Activated CD4-positive, alpha-beta T cell treated with anti-CD3 and anti-CD28 coated beads, Interleukin-2, Interleukin-6, amounts not matched to agents 100 ng/mL and 50 ng/mL, durations not matched to agents 16 hours and 8 hours (primary cell): ENCODE measurements at places on chromosomes 12 and 14.

GRCh38 chr14:20515846-20516245 is 10.5 kb downstream of the RNASE10 start:
- DNase-seq = no peak

DNA sequence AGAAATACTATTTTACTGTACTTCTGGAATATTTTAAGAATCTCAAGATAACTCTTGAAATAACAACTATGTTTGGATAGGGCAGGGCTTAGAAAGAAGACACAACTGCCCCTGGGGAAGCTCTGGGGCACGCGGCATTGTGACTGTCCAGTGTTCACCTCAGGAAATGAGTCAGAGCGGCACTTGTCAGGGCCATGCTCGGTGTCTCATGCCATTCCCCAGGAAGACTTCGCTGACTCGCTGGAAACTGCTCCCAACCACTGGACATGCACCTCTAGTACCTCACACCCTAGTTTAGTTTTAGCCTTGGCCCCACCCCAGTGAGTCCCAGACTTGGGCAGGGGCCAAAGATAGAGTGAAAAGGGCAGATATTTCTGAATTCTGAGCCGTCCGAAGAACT is 192.0 kb downstream of the TTC7B start:
- DNase-seq = no peak

- no peak for DNase-seq
Measured at GRCh38 chr12:3913278-3913677, 40.1 kb upstream of the PARP11 start.

GRCh38 chr14:89787525-89787924 is 167.0 kb downstream of the EFCAB11 start:
- no peak for DNase-seq

GRCh38 chr14:90566481-90566880 is 169.7 kb downstream of the CALM1 start:
- DNase-seq = no peak

DNA sequence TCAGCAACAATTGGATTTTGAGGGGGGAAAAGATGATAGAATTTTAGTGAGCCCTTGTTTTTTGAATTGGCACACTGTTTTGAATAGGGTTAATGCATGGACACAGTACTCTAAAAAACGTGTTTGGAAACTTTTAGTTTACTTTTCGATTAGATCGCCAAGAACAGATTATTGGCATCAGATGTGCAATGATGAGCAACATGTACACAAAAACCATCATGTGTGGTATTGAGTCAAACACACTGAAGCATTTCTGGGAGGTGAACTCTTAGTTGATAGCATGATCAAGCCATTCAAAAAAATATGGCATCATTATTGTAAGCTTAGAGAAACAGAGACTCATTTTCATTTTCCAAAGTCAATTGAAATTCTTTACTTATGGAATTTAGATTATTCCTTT is 329.2 kb downstream of the ADAMTS20 start:
- no peak for DNase-seq

- no peak for DNase-seq
Measured at GRCh38 chr14:94049625-94050023, 23.5 kb downstream of the OTUB2 start.

- no peak for DNase-seq
Measured at GRCh38 chr12:13374793-13375192, 178.3 kb downstream of the EMP1 start.

- DNase-seq = no peak
Measured at GRCh38 chr14:75702616-75703261, 41.7 kb downstream of the TTLL5 start.

DNA sequence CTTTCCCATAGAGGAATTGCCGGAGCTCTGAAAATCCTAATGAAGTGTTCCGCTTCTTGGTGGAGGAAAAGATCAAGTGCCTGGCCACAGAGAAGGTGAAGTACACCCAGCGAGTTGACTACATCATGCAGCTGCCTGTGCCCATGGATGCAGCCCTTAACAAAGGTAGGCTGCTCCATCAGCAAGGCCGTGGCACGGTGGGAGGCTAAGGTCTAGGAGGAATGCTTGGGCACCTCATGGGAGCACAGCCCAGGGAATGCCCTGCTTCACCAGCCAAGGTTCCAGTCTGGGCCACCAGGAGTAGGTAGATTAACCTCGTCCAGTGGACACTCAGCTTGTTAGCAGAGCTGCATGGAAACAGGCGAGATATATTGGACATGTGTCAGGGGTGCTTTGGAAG is 6.4 kb upstream of the TPI1 start:
- no peak for DNase-seq

- peak; percentile 20 for DNase-seq
Measured at GRCh38 chr14:77761205-77761931, 412 bp upstream of the SNW1 start.

DNA sequence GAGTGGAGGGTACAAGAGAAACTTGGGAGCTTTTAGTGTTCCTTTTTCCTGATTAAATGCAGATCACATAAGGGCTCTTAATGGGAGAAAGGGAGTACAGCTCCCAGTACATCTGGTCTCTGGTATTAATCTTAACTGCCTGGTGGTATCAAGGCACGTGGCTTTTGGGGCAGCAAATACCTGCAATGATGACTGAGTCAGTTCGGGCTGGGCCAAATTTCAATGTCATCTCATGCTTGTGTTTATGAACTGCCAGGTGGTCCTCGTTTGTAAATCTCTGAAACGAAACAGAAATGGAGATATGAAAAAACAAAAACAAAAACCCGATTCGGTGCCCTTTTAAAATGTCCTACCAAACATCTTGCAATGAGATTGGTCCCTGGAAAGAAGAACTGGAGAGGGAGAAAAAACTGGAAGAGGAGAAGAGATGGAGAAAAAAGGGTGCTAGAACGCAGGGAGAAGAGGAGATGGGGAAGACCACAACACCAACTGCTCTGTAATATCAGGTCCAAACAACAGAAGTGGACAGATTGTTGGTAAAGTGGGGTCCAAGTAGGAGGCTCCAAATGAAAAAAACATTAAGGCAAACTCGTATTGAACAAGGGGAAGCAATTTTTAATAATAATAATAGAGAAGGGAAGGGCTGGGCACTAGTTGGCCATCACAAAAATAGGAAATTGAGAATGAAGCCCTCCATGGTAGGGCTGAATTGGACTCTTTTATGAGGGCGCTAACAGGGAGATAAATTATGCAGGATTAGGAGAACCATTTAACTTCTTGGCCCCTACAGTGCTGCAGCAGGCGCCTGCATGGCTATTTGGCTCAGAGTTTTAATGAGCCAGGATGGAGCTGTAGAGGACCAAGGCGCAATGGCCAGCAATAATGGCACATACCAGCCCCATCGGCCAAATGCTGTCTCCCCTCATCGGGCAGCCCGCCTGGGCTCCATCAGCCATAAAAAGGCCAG is 45.4 kb upstream of the NPFF start:
- no peak for DNase-seq

GRCh38 chr14:93114068-93114710 is 1.5 kb downstream of the ITPK1 start:
- no peak for DNase-seq

DNA sequence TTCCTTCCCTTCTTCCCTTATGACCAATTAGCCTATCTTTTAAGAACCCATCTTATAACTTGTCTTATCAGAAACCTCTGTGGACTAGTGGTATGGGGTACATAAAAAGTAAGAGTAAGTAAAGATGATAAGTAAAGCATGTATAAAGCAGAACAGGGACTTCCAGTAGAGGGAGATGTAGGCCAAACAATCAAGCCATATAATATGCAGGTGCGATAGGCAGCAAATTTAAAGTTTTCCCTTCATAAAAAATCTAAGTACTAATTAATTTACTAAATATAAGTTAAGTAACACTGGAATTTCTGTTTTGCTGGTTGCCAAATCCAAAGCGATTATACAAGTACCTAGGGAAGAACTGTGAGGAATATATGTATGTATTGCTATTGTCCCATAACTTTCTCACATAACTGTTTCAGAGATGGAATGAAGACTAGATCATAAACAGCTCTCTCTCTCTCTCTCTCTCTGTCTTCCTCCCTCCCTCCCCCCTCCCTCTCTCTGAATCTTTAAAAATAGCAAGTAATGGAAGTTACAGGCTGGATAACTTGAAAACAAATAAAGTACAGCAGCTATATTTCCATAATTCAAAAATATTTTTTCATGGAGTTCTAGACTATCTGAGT is 25.7 kb downstream of the METTL25 start:
- DNase-seq = no peak

DNA sequence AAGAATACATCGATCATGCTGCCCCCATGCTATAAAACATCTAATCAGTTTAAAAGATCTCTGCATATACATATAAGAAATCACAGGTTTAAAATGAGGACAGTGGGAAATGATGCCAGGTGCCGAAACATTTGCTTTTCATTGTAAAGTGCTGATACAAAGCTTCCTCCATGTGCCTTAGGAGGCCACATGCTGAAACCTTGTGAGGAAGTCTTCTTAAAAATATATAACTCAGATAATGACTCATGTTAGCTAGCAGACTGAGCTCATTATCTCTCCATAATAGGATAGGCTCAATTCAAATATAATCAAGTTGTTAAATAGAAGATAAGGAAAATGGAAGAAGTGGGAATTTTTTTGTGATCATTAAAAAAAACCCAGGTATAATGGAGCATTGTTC is 65.9 kb downstream of the RFX4 start:
- DNase-seq = no peak

DNA sequence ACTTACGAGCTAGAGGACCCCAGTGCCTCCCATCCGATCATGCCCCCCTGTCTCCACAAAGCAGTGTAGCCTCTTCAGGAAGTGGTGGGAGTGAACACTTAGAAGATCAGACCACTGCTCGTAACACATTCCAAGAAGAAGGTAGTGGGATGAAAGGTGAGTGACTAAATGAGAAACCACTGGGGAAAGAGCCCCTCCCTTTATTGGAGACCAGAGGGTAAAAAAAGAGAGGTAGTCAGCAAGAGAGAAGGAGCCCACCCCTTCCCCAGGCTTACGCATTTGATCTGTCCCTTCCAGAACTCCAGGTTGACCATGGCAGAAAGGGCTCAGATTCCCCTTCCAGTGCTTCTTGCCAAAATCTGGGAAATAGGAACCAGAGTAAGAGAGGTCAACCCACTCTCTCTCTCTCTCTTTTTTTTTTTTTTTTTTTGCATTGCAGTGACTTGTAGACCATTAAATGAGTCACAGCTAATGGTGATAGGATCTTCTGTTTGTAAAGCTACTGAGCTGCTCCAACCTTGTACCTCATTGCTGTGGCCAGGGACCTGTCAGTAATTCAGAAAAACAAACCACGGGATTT is 165.4 kb downstream of the GCH1 start:
- peak; percentile 64 for DNase-seq

DNA sequence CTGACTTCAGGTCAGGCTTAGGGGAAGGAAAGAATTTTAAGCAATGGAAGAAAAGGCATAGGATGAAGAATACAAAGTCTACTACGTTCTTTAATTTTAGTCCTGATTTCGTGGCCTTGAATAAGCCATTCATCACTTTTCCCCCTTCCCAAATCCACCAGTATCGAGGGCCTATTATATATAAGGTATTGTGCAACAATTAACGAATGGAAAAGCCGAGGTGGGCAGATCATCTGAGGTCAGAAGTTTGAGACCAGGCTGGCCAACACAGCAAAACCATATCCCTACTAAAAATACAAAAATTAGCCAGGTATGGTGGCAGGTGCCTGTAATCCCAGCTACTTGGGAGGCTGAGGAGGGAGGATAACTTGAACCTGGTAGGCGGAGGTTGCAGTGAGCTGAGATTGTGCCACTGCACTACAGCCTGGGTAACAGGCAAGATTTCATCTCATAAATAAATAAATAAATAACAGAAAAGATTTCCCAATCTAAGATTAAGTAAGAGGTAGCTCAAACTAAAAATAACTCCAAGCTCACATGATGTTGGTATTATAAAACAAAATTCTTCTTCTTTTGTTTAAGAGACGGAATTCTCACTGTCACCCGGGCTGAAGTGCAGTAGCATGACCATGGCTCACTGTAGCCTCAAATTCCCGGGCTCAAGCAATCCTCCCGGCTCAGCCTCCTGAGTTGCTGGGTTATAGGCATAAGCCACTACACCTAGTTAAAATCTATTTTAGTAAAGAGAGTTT is 58.3 kb upstream of the NR2C1 start:
- DNase-seq = no peak

GRCh38 chr12:58966939-58967338 is 46.6 kb upstream of the LRIG3 start:
- no peak for DNase-seq

GRCh38 chr12:95953000-95953399 is 9.9 kb downstream of the AMDHD1 start:
- no peak for DNase-seq

DNA sequence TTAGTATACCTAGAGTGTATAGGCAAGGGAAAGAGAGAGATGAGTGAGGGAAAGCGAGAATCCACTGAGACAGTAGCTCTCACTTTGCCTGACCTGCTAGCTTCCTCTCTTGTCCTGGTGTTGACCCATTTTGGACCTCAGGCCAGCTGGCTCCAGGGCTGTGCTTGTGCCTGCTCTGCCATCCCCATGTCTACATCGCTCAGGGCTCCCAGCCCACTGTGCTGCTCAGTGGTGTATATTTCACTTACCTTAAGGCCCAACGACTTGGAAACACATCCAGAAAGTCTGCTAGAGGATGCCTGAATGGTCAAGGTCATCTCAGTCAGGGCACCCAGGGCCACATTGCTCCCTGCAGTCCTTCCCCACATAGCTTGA is 964 bp upstream of the SERPINA4 start:
- no peak for DNase-seq

GRCh38 chr14:24351517-24351916 is 11.7 kb upstream of the RIPK3 start:
- DNase-seq = no peak

DNA sequence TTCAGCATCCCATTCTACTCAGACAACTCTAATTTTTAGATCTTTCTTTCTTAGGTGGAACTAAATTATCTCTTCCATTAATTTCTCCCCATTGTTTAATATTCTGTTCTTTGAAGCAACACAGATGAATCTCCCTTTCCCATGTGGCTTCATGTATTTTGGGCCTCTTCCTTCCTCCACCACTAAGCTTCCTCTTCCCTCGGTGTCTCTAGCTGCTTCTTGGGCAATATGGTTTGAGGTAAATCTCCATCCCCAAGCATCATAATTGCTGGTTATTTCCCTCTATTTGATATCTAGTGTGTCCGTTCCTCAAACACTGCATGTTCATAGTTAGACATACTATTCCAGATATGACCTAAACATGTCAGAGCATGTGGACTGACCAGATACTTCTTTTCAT is 119.2 kb downstream of the PELI2 start:
- no peak for DNase-seq

DNA sequence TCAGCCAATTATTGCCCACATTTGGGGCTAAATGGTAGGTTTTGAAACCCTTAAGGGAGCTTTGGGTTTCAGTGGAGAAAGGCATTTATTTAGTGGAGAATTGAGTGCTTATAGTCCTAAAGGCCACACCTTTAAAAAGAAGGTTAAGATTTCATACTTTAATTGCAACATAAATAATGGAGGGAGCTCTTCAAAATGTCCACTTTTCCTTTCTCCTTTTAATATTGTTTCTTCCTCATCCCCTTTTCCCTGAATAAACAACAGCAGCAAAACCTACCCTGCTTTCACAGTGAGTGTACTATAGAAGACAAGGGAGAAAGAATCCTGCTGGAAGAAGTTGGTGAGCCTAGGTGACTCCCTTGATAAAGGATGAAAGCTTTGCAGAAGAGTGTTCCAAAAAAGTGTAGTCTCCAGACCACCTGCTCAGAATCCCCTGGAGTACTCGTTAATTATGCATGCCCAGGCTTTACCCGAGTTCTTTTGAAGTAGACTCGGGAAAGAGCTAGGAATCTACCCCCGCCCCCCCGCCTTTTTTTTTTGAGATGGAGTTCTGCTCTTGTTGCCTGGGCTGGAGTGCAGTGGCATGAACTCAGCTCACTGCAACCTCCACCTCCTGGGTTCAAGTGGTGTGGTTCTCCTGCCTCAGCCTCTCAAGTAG is 11.5 kb upstream of the EID3 start:
- DNase-seq = no peak

GRCh38 chr14:21220874-21221477 is 48.3 kb downstream of the HNRNPC start:
- peak; percentile 32 for DNase-seq
